ENCODE measurements at places on chromosomes 4 and X.

GRCh38 chr4:53205970-53206369, 159.9 kb downstream of the SCFD2 start:
- no peak for DNase-seq

DNA sequence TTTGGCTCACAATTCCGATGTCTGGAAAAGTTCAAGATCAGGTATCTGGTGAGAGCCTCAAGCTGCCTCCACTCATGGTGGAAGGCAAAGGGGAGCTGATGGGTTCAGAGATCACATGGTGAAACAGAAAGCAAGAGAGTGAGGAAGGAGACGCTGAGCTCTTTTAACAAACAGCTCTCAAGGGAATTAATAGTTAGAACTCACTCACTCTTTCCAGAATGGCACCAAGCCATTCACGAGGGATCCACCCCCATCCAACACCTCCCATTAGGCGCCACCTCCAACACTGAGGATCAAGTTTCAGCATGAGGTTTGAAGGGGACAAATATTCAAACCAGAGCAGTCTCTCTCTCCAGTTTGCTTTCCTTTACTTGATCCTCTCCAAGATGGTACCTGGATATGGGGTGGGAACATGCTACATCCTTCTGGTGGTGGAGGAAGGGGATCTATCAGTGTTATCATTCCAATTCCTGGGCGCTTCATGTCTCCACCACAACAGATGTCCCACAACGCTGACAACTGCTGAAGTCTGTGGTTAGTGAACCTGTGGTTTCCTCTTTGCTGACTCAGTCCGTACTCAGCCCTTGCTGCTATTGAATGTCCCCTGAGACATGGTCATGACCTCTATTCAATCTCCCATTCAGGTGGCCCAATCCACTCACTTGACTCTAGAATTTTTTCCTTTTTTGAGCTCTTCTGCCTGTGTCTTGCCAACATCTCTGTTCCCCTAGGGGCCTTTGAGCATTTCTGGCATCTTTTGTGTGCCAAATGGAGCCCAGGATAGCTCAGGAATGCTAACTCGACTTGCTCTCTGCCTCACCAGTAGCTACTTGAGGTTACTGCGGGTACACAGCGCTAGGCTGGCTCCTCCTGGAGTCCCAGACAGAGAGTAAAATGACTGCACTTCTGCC, 395.2 kb downstream of the MID1IP1 start:
- peak; percentile 36 for DNase-seq

DNA sequence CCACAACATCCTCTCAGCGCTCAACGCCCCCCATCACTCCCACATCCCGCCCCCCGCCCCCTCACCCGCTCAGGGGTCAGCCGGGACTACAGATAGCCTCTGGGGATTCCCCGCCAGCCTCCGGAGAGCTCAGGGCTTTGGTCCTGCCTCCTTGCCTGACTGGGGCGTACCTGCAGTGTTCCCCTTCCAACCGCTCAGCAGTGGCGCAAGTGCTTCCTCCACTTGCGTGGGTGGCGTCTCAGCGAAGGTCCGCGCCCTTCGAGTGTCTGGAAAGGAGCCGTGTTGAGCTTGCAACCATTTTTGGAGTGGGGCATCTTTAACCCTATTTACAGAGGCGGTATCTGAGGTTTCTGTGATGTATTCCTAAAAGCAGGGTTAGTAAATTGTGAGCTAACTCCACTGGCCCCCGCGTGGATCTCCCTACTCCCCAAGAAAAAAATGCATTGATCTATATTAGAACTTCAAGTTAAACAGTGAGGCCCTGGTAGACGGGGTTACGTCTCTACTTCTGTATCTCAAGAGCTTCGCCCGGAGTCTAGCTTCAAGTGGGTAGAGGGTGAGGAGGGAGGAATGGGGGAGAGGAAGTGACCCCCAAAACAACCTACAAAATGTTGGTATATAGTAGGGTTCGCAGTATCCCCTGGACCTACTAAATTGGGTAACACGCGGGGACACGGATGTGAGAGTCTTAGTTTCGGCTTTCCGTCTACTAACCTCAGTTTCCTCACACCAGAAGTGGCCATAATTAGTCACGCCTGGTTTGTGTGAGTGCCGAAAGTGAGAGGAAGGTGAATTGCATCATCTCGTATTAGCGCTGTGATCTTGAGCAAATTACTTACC, 16.1 kb downstream of the NKX3-2 start:
- DNase-seq, result no peak

- no peak for DNase-seq
Observed at GRCh38 chrX:15418707-15419181, 34.5 kb upstream of the VEGFD start.

DNA sequence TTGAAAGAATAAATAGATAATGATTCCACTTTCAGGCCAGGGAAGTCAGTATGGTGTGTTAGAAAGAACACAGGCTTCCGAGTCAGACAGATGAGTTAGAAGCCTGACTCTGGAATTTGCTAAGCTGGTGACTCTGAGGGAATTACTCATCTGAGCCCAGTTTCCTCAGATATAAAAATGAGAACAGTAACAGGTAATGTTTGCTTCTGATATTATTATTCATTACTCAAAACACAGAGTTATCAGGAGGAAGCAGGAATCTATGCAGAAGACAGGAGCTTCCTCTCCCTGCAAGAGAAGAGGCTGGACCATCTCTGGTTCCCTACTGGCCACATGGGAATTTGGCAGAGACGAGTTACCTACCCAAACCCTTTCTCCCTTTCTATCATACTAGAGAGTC, 163.1 kb downstream of the EVC2 start:
- DNase-seq, result no peak

DNA sequence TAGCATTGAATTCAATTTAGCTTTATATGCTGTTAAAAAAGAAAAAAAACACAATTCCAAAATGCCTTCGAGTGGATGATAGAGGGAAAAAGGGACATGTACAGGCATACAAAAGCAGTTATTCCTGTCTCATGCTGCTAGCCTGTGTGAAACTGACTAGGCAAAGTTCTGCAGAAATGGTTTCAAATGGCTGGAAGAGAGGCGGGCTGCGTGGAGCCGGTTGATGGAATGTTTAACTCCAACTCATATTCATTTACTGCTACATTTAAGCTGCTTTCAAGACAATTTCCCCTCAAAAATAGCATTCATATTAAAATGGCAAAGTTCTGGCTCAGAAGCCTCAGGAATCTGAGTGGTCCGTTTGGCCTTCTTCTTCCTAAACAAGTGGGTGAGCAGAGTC, 143.8 kb upstream of the PPARGC1A start:
- DNase-seq, result no peak

GRCh38 chr4:17492058-17492741, 19.7 kb downstream of the QDPR start:
- DNase-seq, result no peak

Measured in activated T-cell treated with anti-CD3 and anti-CD28 coated beads for 48 hours (primary cell).